Stimulated activated CD8-positive, alpha-beta memory T cell treated with anti-CD3 and anti-CD28 coated beads, Interleukin-4, amount 100 ng/mL, for 1 hour (primary cell): ENCODE measurements at places on chromosomes 5 and 9.

DNA sequence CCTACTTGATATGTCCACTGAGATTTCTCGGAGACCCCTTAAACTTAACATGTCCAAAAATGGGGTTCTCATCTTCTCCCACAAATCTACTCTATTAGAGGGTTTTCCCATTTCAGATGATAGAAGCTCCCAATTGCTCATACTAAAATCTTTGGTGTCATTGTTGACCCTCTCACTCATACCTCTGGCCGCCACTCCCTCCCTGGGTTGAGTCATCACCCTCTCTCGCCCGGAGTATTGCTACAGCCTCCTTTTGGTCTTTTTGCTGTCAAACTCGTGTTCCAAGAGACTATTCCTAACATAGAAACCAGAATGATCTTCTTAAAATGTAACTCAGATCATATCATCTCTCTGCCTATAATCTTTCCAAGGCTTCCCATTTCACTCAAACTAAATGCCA, 91.0 kb upstream of the GNAQ start:
- no peak for DNase-seq

DNA sequence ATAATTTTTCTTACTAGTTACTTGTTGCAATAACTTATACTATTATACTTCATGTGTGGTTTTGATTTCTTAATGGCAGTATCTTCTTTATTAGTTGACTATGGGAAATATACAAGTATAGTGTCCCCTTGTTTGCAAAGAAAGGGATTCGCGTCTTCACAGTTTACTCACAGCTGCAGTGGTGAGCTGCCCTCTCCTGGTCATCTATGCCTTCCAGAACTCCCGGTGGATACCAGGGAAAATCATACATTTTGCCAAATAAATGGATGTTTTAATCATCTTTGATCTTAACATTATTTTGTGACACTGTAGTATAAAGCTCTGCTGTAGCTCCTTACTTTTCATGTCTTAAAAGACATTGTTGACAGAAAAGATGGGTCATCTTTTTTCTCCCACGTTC, 142.0 kb downstream of the ZCCHC7 start:
- no peak for DNase-seq

- no peak for DNase-seq
Measured at GRCh38 chr9:106892632-106893031, 29.7 kb downstream of the ZNF462 start.

GRCh38 chr5:51371052-51371451, 12.2 kb upstream of the ISL1 start:
- no peak for DNase-seq

- no peak for DNase-seq
Measured at GRCh38 chr5:38557308-38557710, 863 bp upstream of the LIFR start.

DNA sequence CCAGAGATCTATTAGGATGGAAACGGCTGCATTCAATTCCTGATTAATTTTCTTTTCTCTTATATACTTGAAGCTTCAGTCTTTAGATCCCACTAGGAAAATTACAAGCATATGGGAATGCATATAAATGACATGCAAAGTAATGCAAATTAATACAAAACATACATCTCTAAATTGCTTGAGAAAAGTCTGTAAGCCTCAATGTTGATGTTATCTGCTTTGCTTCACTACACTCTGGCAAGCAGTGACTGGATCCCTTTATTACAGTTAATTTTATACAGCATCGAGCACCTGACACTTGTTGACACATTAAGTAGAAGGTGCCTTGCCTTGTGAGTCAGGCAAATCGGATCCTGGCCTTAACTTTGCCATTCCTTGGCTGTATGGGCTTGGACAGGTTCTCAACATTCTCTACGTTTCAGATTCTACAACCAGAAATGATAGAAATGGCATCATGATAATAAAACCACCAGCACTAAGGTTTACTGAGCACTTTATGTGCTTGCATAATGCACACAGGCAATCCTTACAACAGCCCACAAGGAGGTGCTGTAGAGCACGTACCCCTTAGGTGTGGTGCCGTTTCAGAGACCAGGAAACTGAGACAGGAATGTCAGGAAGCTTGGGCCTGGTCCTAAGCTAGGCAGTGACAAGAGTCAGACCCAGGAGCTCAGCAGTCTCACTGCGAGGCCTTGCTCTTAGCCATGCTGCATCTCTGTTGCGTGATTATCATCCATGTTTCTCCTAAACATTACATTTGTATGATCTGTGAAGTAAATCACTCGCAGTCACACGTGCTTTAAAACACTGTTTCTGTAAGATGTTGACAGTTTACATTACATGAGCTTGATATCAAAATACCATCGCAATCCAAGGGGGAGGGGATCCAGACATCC, 2.7 kb downstream of the GCNT4 start:
- peak; percentile 35 for DNase-seq

GRCh38 chr9:21070171-21070571, 7.6 kb downstream of the IFNB1 start:
- no peak for DNase-seq

DNA sequence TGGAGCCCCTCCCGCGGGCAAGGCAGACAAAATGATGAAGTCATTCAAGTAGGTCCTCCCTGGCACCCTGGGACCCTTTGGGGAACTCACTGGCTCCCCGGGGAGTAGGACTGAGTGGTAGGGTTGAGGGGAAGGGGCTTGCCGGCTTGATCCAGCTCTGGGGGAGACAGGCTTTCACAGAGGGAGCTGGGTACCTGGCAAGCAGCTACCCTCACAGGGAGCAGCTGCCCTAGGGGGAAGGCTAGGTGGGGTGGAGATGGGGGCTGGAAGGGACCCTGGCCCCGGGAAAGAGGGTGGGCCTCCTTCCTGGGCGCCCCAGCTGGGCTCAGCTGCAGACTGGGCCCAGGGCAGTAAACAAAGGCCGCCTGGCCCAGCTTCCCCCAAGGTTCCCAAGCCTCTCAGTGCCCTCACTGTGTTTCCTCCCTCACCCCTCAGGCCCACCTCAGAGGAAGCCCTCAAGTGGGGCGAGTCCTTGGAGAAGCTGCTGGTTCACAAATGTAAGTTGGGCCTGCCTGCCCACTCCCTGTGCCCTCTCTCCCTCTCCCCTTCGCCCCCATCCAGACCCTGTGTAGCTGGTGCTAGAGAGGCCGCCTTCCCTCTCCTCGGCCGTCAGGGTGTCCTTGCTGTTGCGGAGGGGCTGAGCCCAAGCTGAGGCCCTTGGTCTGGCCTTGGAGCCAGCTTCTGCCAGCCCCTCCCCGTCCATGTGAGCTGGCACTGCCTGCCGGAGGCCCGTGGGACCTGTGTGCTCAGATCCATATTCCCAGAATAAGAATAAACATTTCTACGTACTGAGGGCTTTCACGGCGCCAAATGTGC, 131.2 kb downstream of the RGS3 start:
- no peak for DNase-seq

- no peak for DNase-seq
Measured at GRCh38 chr9:119818726-119819435, 449.6 kb upstream of the BRINP1 start.

DNA sequence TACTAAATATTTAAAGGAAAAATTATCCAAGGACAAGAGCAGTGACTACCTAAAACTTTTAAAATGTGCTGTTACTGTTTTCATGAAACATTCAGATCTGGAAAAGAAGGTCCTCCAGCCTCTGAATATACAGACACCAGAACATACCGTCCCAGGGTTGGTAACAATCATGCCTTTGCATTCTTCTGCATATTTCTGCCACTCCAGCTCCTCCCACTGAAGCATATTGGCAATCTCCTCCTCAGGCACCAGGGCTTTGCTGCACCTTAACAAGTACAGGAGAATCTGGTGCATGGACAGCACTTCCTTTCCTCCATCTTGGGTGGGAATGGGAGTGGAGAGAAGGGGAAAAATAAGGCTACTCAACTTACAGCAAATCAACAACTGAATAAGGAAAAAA, 60.0 kb downstream of the DROSHA start:
- no peak for DNase-seq

DNA sequence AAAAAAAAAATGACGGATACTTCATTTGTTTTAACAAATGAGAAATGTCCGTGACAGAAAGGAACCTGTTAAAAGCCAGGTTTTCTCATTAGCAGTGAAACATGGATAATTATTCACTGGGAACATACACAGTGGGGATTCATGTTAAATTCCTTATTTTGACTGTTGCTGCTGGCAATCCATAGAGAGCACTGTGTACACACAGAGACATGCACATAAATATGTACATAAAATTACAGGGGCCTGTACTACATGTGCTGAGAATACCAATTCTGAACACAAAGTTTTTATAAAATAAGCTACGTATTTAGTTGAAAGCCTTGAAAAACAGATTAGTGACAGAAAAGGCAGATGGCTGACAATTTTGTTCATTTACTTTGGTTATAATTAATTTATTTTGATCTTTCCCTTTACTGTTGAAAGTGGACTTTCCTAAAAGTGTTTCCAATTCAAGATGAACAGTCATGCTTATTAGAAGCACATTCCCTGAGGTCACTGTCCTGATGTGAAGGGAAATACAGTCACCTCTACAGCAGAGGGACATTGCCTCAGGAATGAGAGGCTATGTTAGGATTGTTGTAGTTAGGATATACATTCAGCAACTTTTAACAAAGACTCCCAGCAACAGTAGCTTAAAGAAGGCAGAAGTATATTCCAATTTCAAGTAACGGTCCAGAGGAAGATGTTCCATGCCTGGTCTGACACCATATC, 166.7 kb downstream of the SAXO1 start:
- no peak for DNase-seq

- no peak for DNase-seq
Measured at GRCh38 chr5:132457371-132458225, 33.0 kb downstream of the IRF1 start.

GRCh38 chr9:110248361-110248760, 7.9 kb downstream of the TXN start:
- DNase-seq: no peak

DNA sequence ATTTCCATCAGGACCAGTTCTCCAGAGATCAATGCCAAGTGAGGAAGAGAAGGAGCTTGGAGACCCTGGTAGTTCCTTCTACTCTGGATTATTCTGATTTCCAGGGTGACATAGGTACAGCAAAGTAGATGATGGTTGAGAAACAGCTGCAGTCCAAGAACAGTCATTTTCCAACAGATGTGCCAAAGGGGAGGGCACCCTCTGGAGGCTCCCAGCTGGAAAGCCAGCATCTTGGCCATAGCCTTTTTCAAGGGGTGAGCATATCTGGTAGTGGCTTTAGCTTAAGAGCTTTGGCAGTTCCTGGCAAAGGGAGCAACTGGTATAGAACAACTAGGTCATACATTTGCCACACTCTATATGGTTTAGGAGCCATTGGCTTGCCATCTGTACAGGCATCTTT, 492.7 kb downstream of the RASEF start:
- DNase-seq: no peak

DNA sequence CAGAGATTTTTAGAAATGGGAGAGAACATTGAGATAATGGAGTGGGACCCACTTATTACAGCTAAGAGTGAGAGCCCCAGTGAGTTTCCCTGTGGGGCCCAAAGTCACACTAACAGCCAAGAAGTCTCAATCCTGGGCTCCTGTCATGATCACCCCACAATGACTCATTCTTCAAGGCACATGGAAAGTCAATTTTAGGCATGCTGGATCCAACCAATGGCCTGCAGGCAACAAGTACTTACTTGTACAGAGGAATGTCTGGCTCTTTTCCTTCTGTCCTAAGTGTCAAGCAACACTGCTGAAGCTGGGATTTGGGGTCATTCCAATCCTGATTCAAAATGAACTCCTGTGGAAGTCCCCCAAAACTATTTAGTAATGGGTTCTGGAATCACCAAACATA, 123.1 kb downstream of the DROSHA start:
- no peak for DNase-seq

- no peak for DNase-seq
Measured at GRCh38 chr9:68740561-68740960, 35.5 kb downstream of the PIP5K1B start.

- DNase-seq: no peak
Measured at GRCh38 chr5:37580106-37580505, 201.0 kb downstream of the WDR70 start.

DNA sequence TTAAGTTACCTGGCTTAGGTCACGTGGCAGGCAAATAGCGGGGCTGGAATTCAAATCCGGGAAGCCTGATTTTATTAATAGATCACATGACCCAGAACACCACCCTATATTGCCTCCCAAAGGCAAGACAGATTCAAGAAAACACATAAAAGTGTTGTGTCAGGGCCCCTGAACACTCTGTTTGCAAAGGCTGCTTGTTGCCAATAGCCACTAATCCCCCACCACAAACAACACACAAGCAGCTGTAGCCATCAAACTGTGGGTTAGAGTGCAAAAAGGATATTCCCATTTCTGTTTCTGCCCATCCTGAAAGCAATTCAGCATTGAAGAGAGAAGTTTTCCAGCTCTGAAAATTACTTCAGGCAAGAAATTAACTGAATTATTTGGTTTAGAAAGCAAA, 358.9 kb upstream of the RFX3 start:
- DNase-seq: no peak

DNA sequence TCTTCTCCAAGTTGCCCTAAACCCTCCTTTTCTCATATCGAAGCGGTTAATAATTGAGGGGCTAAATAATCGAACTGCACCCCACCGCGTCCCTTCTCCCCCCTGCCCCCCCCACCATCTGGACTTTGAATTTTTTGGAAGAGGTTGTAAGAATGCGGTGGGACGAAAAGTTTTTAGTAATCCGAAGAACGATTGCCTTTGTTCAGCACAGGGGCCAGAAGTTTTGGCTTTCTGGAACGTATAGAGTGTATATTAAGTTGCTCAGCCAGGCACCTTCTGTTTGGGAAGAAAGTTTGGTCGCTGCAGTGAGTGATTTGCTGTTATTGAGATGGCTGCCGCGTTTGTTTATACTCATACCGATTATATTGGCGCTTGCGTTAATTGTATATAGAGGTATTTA, 518 bp downstream of the ERBIN start:
- no peak for DNase-seq

- no peak for DNase-seq
Measured at GRCh38 chr5:179777909-179778308, 15.9 kb upstream of the LTC4S start.

- no peak for DNase-seq
Measured at GRCh38 chr5:27062451-27062850, 24.1 kb upstream of the CDH9 start.

DNA sequence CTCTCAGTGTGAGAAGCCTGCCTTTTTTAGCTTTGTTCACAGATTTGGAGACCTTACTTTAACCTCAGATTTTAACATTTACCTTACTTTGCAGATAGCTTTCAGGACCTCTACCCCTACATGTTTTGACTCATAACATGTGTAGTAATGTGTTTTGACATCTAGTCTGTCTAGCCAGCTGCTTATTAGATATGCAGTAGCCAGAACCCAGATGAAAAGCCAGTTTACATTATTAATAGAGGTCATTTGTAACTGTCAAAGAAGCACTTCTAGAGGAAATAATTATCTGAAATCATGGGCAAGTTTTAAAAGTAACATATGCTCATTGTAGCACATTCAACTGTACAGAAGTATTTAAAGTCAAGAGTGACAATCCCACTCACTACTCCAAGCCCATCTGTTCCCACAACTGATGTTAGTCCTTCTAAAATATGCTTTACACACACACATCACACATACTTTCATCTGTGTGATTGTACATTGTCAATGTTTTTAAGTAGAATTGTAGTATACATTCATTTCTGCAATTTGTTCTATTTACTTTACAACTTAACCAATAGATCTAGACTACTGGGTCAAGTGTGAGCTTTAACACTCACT, 71.8 kb upstream of the NIPAL4 start:
- no peak for DNase-seq

- no peak for DNase-seq
Measured at GRCh38 chr9:27440888-27441740, 83.0 kb upstream of the IFNK start.
